ENCODE measurements at places on chromosomes 1 and 21.
A peak's percentile ranks its signal among the peaks of the same experiment; 100 is the strongest.

GRCh38 chr1:77658271-77658670 is 24.2 kb downstream of the ZZZ3 start:
- DNase-seq: no peak

DNA sequence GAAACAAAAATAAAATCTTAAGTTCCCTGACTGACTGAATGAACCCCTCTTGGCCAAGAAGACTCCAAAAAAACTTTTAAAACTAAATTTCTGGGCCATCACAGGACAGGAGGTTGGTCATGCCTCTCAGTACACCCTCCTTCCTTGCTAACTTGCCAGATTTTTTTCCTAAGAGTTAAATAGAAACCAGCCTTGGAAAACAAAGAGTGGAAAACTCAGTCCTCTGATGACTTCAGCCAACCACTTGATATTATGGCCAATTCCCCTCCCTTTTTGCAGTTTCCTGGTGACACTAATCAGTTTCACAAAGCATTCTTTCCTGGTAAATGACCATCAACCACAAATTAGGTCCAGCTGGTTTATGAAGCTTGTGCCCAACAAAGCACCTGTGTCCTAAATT is 134.8 kb downstream of the ZNF648 start:
- no peak for DNase-seq

DNA sequence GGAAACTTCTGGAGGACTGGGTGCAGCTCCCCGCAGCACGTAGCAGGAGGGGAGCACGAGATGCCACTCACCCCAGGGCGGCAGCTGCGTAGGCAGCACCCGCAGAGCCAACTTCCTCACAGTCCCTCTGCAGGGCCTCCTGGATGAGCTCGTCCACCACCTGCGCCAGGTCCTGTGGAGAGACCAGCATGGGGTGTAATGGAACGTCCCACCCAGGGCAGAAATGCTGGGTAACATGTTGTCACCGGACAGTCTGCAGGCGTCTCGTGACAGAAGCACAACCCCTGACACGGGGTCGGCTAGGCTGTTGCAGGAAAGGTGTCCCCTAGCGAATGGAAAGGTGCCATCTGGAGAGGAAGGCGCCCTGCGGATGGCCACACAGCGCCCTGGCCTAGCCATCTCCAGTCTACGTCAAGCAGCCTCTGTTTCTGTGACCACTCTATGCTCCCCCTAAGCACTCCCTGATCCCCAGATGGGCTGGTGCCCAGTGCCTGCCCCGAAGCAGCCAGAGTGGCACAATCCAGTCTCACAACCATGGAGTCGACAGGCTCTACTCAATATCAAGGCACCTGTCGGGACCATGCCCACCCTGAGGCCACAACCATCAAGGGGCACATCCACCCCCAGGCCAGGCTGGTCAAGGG is 21.2 kb downstream of the MCM3AP start:
- no peak for DNase-seq

DNA sequence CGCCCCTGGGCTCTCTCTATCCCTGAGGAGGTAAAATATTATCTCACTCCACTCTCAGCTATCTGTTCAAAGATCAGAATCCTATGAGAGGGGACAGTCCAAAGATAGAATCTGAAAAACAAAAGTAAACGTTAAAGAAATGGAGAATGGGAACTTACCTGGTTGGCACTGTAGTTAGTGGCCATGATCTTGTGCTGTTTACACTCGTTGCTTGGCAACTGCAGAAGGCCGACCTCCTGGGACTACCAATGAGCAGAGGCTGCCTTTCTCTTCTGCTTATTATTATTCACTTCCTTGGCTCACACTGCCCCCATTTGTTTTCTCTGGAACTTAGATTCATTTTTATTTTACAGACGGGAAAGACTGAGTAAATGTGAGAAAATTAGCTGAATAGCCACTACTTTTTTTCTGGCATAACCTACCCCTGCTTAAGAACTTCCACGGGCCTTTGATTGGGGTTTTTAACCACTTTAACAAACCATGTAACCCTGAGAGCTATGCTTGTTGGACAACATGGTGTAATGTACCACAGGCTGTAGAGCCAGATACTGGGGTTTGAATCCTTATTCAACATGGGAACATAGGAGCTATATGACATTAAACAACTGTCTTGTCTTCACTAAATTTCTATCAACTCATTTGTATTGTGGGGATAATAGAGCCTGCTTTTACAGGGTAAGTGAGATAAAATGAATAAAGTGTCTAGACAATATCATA is at the start of gene CFAP126:
Gene CFAP126, minus strand, starts transcription at position 193 of the 717 bp plus-strand sequence. Its CDS starts 8 bp downstream, at position 185.
- peak; percentile 80 for DNase-seq

- DNase-seq: peak; percentile 47
Observed at GRCh38 chr21:24436236-24436635, 1171.0 kb downstream of the MRPL39 start.

GRCh38 chr1:10429868-10430215 is 391 bp upstream of the CENPS start:
- no peak for DNase-seq

DNA sequence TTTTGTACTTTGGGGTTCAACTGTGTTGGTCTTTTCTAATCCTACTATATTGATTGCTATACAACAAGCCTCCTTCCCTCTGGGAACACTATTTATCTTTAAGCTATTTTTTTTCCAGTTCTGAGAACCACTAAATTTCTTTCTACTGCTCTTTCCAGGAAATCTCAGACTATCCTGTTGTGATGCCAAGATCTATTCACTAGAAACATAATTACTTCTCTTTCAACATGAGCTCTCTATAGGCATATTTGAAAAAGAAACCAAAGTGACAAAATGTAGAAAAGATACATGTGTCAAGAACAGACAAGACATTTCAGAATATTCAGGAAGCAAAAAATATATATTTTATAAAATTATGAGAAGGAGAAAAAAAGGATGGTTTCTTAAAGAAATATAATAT is 82.9 kb downstream of the SLC44A5 start:
- no peak for DNase-seq

GRCh38 chr1:171017426-171017825 is 73.3 kb upstream of the FMO3 start:
- no peak for DNase-seq
